PC-9 (cell line): ENCODE measurements at places on chromosomes 12 and 14. TPM values are rescaled to one million over a fixed set of nuclear protein-coding genes. Genes with fewer than 3 reads are reported as not detected.

Gene BATF
- 55.7 and 79.0 TPM in 2 replicates for total RNA-seq

Gene KRT78
- 1.5 and 1.7 TPM in 2 replicates for total RNA-seq

Gene TAS2R8
- total RNA-seq, result not detected in 2 replicates

Gene MYH7
- total RNA-seq, result not detected in 2 replicates

Gene PTHLH
- 1.6 and 1.9 TPM in 2 replicates for total RNA-seq

Gene CABP1
- not detected in 2 replicates for total RNA-seq

Gene RITA1
- total RNA-seq, result 15.8 and 16.1 TPM in 2 replicates
